ENCODE measurements at places on chromosomes 3 and 15. TPM values are rescaled to one million over a fixed set of nuclear protein-coding genes. Genes with fewer than 3 reads are reported as not detected.

- no peak for DNase-seq
Observed at GRCh38 chr15:63414474-63415120, 33.0 kb upstream of the CA12 start.

- DNase-seq, result no peak
Observed at GRCh38 chr15:61091289-61091616, 137.8 kb downstream of the RORA start.

DNA sequence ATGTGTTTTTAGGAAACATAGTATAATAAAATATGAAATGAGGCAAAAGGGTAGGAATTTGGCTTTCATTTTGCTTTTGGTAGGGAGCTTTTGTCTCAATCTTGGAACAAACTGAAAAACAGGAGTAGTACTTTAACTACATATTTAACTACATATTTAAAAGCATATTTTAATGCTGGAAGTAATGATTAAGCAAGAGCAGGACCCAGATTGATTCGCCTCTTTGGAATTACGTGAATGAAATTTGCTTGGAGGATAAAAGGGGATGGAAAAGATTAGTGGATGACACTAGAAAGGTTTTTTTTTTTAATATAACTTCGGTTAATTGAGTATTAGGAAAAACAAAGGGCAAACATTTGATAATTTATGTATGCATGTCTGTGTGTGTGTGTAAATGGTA, 11.2 kb upstream of the TMEM212 start:
- DNase-seq, result no peak

- no peak for DNase-seq
Observed at GRCh38 chr3:88311826-88312225, 162.1 kb downstream of the C3orf38 start.

DNA sequence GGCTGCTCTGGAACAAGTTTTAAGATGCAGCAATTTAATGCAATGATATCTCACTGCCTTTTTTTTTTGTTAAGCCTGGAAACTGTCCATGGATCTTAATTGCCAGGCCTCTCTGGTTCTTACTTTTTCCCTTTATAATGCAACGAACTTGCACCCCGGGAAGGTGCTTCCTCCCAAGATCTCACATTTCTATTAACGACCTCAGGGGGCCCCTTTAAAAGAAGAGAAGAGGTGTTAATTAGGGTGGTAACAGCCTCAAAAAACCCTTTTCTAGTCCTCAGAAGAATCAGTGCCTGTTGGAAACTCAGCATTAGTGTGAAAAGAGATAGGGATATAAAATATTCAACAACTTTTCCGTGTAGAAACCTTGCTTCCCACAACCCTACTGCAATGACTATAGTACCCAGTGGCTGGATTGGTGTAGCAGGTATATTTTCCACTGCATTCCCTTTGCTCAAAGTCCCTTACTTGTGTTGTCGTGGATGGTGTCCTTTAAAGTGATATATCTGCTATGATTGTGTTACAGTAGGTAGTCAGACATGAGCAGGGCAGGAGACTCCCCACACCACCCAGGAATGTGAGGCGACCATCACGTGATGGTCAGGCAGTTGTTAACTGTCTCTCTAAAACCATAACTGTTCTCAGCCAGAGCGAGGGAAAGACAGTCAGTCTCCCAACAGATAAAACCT, 121.8 kb downstream of the CTNNB1 start:
- DNase-seq, result no peak

- no peak for DNase-seq
Observed at GRCh38 chr3:79284781-79285180, 483.0 kb downstream of the ROBO1 start.

- DNase-seq, result no peak
Observed at GRCh38 chr15:75357976-75358673, 10.3 kb downstream of the MAN2C1 start.

DNA sequence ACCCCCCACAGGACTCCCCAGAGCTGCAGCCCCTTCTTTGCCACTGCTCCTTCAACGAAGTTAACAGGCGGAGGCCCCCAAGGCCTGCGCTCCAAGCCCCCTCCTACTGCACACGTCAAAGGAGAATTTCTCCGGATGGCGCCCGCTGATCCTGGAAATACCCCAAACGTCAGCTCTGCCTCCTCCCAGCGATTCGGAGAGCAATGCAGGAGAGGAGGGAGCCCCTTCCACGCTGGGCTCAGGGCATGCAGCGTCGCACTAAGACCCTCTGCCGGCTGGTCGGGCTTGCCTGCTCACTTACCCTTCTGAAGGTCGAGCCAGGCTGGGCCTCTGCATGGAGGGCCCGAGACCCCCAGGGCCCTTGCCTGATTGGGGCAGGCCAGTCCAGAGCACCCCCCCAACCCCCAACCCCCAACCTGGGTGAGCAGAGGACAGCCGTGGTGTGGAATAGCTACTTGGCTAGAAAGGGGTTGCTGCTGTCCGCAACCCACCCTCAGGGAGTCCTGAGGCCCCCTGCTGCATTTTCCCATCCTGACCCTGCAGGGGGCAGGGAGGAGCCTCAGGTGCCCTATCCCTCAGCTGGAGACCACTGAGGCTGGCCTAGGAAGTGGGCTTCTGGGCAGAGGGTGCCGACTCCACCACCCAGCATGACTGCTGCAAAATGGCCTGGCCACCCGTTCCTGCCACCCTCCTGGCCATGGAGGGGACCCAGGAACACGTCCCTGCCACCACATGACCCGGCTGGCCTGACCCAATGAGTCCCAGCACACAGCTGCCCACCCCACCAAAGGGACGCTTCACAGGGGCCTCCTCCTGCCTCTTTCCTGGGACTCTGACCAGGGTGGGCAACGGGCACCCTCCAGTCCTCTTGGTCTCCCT, 976 bp downstream of the ATP2B2 start:
- DNase-seq, result no peak

DNA sequence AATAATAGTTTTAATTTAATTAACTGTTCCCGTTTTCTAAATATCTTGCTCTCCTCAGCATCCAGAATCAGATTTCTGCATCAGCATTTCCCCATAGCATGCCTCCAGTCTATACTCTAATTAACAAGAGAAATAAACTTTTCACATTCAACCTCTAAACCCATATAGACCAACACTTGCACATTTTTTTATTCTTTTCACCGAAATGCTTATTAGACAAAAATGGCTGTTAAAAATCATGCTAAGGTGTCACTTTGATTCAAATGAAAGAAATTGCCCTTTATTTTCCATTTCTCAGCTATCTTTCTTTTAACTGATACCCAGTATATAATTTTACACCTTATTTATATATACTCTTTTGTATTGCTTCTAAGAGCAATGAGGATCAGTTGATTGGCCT, 1107.1 kb upstream of the EPHA6 start:
- DNase-seq, result no peak

DNA sequence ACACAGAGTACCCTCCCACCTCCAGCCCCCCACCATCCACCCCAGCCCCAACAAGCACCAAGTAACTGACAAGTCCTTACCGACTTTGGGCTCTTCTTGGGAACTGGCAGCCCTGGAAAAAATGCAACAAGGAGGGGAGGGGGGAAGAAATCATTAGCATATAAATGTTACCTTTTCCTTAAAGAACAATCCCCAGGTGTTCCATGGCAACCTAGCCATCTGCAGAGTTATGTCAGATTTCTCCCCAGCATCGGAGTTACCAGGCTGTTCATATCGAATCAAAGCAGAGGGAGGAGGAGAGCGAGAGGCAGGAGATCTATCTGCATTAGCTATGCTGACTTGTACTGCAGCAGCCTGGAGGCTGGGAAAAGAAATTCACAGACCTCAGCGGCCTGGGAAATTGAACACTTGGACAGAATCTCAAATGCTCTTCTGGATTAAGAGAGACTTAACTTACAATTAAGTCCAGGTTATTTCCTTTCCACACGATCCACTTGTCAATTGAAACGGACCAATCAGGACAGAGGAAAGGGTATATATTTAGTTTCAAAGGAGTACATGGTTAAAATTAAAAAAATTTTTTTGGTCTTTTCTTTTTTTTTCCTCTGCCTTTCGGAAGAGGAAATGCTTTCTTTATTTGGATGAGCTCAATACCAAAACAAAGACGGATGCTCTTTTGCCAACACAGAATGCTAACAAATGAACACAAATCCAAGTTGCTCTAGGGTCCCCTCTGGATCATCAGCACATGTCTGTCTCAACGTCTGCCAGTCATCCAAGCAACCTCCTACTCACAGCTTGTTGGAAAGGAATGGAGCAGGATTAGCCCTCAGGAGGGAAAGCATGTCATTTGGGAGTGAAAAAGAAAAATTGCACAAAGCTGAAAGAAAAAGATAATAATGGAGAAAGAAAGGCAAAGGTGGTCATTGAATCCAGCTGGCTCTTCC, 637.1 kb downstream of the MAGI1 start:
- DNase-seq, result no peak

GRCh38 chr3:123019591-123019990, 8.0 kb downstream of the SEMA5B start:
- DNase-seq, result no peak

- DNase-seq, result no peak
Observed at GRCh38 chr3:74590620-74591262, 23.7 kb downstream of the CNTN3 start.

DNA sequence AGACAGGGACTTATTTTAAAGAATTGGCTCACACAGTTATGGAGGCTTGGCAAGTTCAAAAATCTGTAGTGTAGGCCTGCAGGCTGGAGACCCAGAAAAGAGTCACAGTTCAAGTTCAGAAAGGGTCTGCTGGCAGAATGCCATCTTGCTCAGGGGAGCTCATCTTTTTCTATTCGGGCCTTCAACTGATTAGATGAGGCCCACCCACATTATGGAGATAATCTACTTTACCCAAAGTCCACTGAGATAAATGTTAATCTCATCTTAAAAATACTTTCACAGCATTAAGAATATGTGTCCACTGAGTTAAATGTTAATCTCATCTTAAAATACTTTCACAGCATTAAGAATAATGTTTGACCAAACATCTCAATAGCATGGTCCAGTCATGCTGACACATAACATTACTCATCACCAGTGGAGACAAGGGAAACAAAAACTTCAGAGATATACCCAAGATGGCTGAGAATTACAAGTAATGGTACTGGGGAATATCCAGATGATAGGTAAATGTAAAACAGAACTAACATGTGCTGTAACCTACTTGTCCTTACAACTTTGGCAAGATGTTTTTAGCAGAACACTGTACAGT, 74.3 kb upstream of the STAC start:
- no peak for DNase-seq

GRCh38 chr15:91469632-91470567, 369.8 kb downstream of the SV2B start:
- DNase-seq, result peak; percentile 84

GRCh38 chr3:115792206-115792955, 169.1 kb downstream of the GAP43 start:
- peak; percentile 60 for DNase-seq

DNA sequence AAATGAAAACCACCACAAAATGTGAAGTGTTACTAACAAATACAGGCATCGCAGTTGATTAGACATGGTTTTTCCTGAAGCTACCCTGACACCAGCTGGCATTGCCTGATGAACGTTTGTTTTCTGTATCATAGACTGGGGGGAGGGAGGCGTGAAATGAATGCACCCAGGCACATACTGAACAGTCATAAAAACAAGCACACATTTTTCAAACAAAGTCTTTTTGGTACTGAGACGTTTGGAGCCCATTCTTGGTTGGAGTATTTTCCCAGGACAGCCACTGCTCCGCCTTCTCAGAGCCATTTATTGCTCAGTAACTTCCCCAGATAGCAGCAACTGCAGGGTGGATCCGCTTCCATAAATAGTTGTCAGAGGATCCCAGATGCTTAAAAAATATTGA, 52.4 kb downstream of the KLF13 start:
- DNase-seq, result peak; percentile 61

CLDN16 gene
- total RNA-seq, result not detected

TMEM115 gene
- total RNA-seq, result 16.8 TPM

CCR8 gene
- 0.34 TPM for total RNA-seq

UBAP1L gene
- 3.3 TPM for total RNA-seq
